Breast epithelium (tissue), 4 donors: ENCODE measurements at places on chromosomes 2 and 18. TPM values are rescaled to one million over a fixed set of nuclear protein-coding genes. Genes with fewer than 3 reads are reported as not detected.

The LYG2 gene
- not detected for total RNA-seq

The MOGAT1 gene
- total RNA-seq = not detected

The CDK5R2 gene
- not detected for total RNA-seq

The PLCD4 gene
- 1.8 TPM for total RNA-seq

The CMPK2 gene
- 3.3 TPM for total RNA-seq

The DUSP2 gene
- total RNA-seq = 57.5 TPM

The CNGA3 gene
- under 0.01 TPM for total RNA-seq

The ZSWIM2 gene
- total RNA-seq = not detected

The SNORC gene
- total RNA-seq = 9.2 TPM

The TEX51 gene
- not detected for total RNA-seq

The OSGEPL1 gene
- 5.3 TPM for total RNA-seq

The CCDC74B gene
- total RNA-seq = 2.7 TPM

The ACOXL gene
- total RNA-seq = not detected

The UGT1A8 gene
- not detected for total RNA-seq

The KRCC1 gene
- total RNA-seq = 34.1 TPM

The HSPD1 gene
- 205 TPM for total RNA-seq

The PFN4 gene
- total RNA-seq = 0.96 TPM

The ZNF385B gene
- 4.5 TPM for total RNA-seq

The DCC gene
- under 0.01 TPM for total RNA-seq

The RELCH gene
- total RNA-seq = 45.9 TPM

The LRRFIP1 gene
- total RNA-seq = 136 TPM

The VIL1 gene
- 2.9 TPM for total RNA-seq

The NTSR2 gene
- total RNA-seq = 0.32 TPM

The GPN1 gene
- total RNA-seq = 30.3 TPM

The MERTK gene
- total RNA-seq = 21.0 TPM

The RAB31 gene
- total RNA-seq = 32.4 TPM

The EPB41L3 gene
- total RNA-seq = 35.4 TPM

The SLC9A4 gene
- not detected for total RNA-seq

The MYO3B gene
- total RNA-seq = 0.98 TPM

The DLX2 gene
- total RNA-seq = 0.44 TPM

The ABCG8 gene
- total RNA-seq = 0.15 TPM

The CXCR2 gene
- 0.33 TPM for total RNA-seq

The AQP12A gene
- not detected for total RNA-seq

The CD8B2 gene
- not detected for total RNA-seq
